ENCODE measurements at places on chromosomes 12 and 14. TPM values are rescaled to one million over a fixed set of nuclear protein-coding genes. Genes with fewer than 3 reads are reported as not detected.

ARHGAP9 gene
- total RNA-seq, result 1.2 TPM

FGD6 gene
- total RNA-seq, result 12.6 TPM

RNASE3 gene
- total RNA-seq, result not detected

CD4 gene
- total RNA-seq, result 2.0 TPM

SLC17A8 gene
- 11.0 TPM for total RNA-seq

GPR84 gene
- not detected for total RNA-seq

SINHCAF gene
- total RNA-seq, result 16.7 TPM

INHBE gene
- not detected for total RNA-seq

ACOT6 gene
- total RNA-seq, result not detected

GPX2 gene
- total RNA-seq, result not detected

TRPV4 gene
- total RNA-seq, result not detected

GALNT16 gene
- total RNA-seq, result 4.1 TPM

FITM1 gene
- 0.41 TPM for total RNA-seq

MYO1A gene
- total RNA-seq, result not detected

AKAP6 gene
- 102 TPM for total RNA-seq

KIAA0586 gene
- 26.9 TPM for total RNA-seq

PSMA3 gene
- 33.8 TPM for total RNA-seq

PMCH gene
- total RNA-seq, result 0.41 TPM

ARMH4 gene
- total RNA-seq, result 54.2 TPM

CCDC175 gene
- total RNA-seq, result 2.0 TPM

HCAR3 gene
- not detected for total RNA-seq

DEPDC4 gene
- 2.4 TPM for total RNA-seq

Data from frontal cortex (tissue), 4 donors.